GM06990 (cell line): ENCODE measurements at places on chromosomes 4 and X.

DNA sequence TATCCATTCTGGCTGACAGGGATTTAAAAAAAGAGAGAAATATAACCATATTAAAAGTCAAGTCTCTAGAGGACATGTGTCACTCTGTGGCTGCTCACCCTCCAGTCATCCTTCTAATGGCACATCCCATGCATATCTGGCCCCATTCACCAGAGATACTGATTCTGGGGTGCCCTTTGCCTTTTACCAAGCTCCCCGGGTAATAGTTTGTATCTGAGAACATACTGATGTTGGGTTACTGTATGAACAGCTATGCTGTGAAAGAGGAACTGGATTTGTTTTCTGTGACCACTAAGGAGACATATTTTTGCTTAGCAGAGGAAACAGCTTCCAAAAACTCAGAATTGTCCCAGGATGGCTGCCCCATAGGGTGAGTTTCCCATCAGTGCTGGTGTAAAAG lies 56.0 kb downstream of the SAT1 start:
- DNase-seq = no peak

GRCh38 chr4:42703813-42704212 lies 46.9 kb upstream of the ATP8A1 start:
- no peak for DNase-seq

DNA sequence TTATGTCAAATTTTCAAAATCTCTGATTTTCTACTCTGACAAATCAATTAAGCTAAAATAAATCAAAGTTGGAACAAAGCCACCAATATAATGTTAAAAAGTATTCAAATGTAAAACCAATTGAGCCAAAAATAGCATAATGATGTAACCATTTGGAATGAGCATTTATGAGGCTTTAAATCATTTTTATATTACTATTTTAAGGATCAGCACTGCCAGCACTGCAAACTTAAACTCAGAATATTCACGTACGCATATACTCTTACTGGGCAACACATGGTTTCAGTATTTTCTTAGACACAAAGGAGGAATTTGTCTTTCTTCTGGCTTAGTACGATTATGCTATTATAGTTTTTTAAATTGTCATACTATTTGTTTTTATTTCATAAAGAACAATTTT lies 52.2 kb downstream of the AFAP1 start:
- no peak for DNase-seq

- no peak for DNase-seq
Observed at GRCh38 chr4:106312997-106313522, 2.9 kb downstream of the TBCK start.

DNA sequence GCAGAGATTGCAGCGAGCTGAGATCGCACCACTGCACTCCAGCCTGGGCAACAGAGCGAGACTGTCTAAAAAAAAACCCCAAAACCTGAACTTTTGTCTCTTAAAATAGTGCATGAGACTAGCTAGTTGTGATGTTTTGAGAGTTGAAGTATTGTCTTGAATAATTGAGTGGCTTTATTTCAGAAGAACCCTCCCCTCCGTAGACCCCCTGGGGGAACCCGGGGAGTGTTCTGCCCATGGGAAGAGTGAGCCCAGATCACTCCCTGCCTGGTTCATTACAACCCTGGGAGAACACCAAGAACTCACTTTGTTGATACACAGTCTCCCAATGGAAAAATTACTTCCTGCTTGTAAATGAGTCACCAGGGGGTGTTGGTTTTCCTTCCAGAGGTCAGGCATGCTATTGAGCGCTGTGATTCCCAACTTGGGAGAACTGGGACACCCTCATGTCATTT lies 65.3 kb upstream of the SHISA3 start:
- peak; percentile 65 for DNase-seq

- DNase-seq = no peak
Observed at GRCh38 chr4:130336585-130337217, 1240.7 kb downstream of the C4orf33 start.

- no peak for DNase-seq
Observed at GRCh38 chrX:13381514-13381913, 61.7 kb upstream of the ATXN3L start.

DNA sequence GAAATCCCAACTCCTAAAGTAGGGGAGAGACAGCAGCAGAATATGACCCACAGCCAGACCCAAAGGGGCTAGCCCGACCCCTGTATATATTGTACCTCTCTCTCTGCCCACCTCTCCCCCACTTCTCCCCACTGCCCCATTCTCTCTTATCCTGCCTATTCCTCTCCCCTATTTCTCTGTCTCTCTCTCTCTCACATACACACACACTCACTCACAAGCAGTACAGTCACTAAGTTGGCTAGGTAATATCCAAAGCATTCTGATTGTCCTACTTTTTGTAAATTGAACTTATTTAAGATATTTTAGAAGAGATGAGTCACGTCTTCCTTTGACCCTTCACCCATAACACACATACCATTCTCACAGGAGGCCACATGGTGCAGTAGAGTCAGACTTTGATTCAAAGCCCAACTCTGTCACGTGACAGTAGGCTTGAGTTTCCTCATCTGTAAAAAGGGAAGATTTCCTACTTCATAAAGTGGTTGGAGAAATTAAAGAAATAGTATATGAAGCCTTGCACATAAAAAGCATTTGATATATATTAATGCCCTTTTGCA lies 29.5 kb downstream of the SRPX2 start:
- no peak for DNase-seq

- no peak for DNase-seq
Observed at GRCh38 chr4:88616275-88617150, 24.2 kb downstream of the HERC3 start.

DNA sequence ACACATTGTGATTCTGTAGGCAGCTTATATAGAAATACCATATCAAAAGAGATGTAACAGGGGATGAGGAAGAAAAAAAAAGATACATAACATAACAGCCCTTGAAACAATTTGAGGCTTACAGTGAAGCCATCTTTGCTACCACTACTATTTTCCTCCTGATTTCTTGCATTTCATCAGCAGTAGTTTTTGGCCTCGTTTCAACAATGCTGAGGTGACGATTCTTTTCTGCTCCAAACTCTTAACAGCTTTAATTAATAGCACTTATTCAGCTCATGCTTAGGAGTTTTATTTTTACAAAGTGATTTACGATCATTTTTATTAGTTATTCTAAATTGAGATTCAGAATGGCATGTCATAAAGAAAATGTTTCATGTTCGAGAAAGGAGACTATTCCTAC lies 163.2 kb downstream of the DCK start:
- DNase-seq = no peak

DNA sequence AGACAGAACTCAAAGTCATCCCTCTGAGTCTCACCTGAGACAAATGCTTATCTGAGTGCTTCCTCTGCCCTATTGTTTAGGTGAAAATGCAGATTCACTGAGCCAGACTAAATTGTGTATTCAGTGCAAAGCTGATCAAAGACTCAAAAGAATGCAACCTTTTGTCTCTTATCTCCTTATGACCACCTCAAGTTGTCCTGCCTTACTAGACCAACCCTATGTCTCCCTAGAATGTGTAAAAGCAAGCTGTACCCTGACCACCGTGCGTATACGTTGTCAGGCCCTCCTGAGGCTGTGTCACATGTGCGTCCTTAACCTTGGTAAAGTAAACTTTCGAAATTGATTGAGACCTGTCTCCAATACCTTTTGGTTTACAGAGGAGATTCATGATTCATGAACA lies 63.6 kb upstream of the SH3RF1 start:
- no peak for DNase-seq

DNA sequence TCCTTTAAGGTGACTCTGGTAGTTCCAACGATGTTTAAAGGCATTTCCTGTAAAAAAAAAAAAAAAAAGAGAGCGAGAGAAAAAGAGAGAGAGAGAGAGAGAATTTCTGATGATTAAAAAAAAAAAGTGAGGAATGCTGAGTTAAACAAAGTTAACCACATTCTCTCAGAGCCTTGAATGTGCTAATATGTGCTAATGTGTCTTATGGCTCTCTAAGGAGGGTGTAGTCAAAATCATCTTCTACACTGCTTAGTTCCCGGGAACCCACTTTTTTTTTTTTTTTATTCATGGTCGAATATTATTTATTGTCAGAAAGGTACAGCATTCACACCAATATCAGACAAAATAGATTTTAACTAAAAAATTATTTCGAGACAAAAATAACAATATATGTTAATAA lies 111.7 kb downstream of the SNCA start:
- DNase-seq = no peak

DNA sequence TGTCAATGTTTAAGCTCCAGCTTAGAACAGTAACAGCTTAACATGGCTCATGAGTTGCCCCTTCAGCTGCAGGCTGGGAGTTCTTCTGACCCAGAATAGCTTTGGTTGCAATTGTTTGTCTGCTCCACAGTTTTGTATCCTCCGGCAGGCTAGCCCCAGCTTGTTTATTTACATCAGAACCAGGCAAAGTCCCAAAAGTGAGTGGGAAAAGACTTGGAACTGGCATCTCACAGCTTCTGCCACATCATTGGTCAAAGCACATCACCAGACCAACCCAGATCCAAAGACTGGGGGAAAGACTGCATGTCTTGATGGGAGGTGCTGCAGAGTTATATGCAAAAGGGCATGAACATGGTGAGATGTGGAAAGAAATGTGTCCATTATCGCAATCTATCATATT lies 231.2 kb upstream of the CPEB2 start:
- no peak for DNase-seq

DNA sequence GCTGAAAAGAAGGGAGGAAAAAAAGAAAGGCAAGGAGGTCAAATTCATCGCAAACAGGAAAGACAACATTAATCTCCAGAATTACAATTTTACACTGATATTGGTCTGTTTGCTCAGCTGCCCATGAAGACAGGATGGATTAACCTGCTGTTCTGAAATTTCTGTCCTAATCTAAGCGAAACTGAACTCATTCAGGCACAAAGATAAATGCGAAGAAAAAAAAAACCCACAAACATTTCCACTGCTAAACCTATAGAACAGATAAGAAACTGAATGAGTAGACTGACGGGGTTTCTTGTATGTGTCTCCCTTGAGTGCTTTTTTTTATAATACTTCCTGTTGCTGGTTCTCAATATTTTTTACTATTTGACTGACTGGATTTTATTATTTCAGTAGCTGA lies 251.8 kb upstream of the FTHL17 start:
- peak; percentile 33 for DNase-seq

- no peak for DNase-seq
Observed at GRCh38 chrX:50827996-50828395, 14.0 kb upstream of the SHROOM4 start.
